ENCODE measurements at places on chromosomes 16 and 17.

DNA sequence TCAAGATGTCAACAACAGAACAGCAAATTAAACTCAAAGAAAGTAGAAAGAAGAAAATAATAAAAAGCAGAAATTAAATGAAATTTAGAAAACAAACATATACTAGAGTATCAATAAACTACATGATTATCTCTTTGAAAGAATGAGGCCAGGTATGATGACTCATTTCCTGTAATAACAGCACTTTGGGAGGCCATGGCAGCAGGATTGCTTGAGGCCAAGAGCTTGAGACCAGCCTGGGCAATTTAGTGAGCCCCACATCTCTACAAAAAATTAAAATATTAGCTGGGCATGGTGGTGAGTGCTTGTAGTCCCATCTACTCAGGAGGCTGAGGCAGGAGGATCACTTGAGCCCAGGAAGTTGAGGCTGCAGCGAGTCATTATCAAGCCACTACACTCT, 232.5 kb downstream of the RAB11FIP4 start:
- no peak for DNase-seq

GRCh38 chr16:72833482-72833881, 214.4 kb downstream of the ZFHX3 start:
- no peak for DNase-seq

DNA sequence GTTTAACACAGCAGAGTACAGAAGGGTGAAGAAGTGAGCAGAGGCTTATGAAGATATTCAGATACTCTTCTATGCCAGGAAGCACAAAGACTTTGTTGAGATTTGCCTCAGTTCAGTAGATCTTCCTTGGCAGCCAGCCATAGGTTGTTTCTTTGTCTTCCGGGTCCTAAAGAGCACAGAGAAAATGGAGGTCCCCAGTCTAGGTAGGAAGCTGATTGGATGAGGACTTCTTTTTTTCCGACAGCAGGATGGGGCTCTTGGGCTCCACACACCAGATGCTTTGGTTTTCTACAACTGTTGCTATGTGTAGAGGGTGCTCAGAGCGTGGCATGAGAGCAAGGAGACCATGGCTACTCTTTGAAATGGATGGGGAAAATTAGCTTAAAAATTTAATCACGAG, 8.3 kb upstream of the CDC6 start:
- DNase-seq: no peak

GRCh38 chr17:72613396-72613795, 479.1 kb downstream of the SLC39A11 start:
- DNase-seq: no peak

DNA sequence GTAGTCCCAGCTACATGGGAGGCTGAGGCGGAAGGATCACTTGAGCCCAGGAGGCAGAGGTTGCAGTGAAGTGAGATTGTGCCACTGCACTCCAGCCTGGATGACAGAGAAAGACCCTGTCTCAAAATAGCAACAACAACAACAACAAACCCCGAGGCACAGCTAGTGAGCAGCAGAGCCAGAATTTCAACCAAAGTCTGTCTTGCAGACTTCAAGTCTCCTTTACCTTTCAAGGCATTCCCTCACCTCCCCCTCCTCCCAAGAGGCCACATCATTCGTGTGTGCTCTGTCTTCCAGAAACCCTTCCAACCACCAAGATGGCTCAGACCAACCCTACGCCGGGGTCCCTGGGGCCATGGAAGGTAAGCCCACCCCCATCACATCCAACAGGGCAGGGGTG, 2.2 kb downstream of the CRYBA1 start:
- DNase-seq: no peak

DNA sequence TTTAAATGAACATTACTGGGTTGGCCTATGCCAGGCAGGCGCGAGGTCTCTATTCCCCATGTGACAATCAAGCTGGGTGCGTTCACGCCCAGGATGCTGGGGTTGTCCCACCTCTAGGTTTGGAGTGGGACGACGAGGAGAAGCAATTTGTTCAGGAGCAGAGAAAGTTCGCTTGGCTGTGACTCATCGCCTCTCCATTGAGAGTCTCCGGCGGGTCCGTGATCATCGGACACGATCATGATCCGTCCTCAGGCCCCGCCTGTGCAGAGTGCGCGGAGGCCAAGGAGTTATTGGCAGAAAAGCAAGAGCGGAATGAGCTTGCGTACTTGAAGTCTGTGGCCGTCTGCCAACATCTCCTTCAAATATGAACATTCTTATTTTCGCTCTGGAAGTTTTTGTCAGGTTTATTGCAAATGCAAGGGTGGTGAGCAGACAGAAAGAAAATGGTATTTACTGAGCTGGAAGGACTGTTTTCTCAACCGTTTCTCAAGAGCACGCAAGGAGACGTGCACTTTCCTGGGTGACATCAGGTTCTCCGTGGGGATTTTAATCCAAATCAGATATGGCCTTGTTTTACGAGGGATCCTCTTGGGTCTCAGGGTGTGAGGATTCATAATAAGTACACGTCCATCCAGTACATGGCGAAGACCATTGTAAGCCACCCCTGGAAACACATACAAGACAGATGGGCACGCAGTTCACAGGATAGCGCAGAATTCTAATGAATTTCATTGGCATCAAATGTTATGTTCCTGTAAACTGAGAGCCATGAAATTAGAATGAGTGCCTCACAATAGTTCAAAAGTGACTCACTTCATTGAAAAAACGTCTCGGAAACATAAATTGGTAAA, 70.1 kb upstream of the CREBBP start:
- DNase-seq: no peak

- no peak for DNase-seq
These were observed 611 bp downstream of the BANP start for GRCh38 chr16:87951552-87952538.

DNA sequence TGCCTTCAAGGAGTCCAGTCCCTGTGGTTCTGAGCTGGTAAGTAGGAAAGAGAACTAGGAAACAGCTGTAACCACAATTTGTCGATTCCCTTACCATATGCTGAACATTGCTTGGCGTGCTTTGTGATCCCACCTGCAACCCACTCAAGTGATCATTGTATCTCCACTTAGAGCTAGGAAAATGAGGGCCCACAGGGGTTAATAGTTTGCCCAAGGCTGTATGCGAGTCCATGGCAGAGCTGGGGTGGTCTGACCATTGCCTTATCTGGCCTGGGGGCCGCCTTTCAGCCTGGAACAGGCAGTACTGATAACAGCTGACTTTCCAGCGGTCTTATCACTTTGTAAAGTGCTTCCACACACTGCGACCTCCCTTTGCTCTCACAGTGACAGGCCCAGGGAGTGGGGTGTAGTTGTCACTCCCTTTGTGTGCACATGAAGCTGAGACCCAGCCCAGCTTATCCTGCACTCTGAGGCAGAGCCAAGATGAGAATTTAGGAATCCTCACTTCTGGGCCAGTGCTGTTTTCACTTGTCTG, 9.8 kb downstream of the MYL4 start:
- no peak for DNase-seq

DNA sequence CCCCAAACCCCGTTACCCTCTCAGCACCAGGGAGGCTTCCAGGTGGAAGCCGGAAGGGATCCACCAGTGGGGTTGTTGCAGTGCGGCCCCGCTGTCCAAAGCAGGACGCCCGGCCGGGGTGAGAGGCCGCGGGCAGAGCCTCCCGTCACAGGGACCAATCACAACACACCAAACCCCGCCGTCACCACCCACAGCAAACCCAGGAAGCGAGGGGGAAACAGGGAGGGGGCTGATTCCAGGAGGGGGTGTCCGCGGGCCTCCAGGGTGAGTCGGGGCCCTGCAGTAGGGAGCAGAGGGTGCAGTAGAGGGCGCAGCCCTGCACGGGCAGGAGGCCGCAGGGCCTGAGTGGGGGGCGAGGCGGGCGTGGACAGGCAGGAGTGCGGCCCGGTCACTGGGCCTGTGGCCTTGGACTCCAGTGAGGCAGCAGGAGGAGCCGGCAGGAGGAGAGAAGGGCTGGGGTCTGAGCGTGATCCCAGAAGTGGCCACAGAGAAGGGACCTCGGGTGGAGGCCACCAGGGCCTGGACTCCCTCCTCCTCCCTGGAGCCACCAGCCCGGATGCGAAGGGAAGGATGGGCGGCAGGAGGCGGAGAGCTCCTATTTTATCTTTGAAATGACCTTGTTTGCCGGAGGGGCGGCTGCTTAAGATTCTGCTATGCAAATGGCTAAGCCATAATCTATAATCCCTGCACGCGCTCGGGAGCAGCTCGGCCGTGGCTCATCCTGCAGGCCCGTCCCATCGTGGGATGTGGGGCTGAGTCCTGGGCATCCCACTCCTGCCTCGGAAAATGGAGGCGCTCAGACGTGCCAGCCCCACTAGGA, 41.5 kb downstream of the ZFPM1 start:
- no peak for DNase-seq

DNA sequence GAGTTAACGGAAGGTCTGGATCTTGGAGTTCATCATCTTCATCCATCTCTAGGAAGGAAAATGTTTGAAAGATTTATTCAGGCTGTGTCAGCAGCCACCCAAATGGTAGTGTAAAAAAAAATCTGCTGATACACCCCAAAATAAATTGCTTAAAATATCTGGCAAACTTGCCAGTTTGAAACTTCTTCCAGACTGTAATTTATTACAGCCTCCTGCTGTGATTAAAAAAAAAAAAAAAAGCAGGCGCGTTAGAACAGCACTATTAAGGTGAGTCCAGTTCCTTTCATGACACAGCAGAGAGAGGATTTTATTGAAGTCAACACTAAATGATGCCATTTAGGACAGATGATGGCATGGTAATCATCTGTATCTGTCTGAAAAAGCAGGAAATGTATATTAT, 140.6 kb upstream of the CORO6 start:
- DNase-seq: no peak

DNA sequence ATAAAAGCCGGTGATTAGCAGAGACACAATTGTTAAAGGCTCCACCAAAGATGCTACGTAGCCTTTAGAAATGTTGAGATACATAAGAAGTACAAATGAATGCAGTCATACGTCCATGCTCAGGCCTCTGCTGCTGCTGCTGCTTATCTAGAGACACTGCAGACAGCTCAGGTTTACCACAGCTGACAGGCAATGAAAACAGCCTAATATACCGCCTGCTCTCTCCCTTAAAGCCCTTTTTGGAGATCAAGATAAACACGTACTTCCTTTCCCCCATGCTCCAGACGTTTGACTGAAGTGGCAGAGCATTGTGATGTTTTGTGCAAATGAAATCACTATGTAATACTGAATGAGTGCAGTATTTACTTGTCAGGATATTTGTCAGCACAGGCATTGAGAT, 185.3 kb downstream of the AATF start:
- no peak for DNase-seq

Measured in NCI-H1694 treated with DMSO at 0.1 percent for 48 hours (cell line).